ENCODE measurements at places on chromosomes 3 and 15. TPM values are rescaled to one million over a fixed set of nuclear protein-coding genes. Genes with fewer than 3 reads are reported as not detected.

GRCh38 chr15:75195122-75195765 lies 6.4 kb upstream of the C15orf39 start:
- peaks cover 32% of the 10 kb centered on the region for H3K4me1 ChIP-seq
- no peak overlapping the region for H3K4me3 ChIP-seq
- no peak for DNase-seq
- no peak overlapping the region for H3K27ac ChIP-seq
- H3K27me3 ChIP-seq: no peaks in the 10 kb centered on the region
- H3K36me3 ChIP-seq: no peaks in the 10 kb centered on the region

DNA sequence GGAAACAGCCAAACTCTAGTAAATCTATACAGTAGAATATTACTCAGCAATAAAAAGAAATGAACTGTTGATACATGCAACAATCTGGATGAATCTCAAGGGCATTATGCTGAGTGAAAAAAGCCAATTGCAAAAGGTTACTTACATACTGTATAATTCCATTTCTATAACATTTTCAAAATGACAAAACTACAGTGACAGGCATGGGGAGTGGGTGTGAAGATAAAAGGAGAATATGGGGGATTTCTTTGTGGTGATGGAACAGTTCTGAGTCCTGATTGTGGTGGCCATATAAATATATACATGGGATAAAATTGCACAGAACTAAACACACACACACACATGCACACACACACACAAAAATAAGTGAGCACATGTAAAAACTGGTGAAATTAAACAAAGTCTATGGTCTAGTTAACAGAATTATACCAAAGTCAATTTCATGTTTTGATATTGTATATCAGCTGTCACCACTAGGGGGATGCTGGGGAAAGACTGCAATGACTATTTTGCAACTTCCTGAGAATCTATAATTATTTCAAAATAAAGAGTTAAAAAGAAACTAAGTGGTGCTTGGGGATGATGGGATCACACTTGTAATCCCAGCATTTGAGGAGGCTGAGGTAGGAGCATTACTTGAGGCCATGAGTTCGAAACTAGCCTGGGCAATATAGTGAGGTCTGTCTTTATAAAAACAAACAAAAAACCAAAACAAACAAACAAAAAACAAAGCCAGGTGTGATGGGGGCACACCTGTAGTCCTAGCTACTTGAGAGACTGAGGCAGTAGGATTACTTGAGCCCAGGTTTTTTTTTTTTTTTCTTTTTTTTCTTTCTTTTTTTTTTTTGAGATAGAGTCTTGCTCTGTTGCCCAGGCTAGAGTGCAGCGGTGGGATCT lies 66.0 kb downstream of the SPTSSB start:
- no peaks in the 10 kb centered on the region for H3K27me3 ChIP-seq
- H3K27ac ChIP-seq: no peak overlapping the region
- no peak for DNase-seq
- no peaks in the 10 kb centered on the region for H3K4me1 ChIP-seq

GRCh38 chr15:22262613-22263020 lies 182.3 kb downstream of the OR4M2 start:
- H3K27me3 ChIP-seq: no peaks in the 10 kb centered on the region
- no peak for DNase-seq
- no peaks in the 10 kb centered on the region for H3K36me3 ChIP-seq
- H3K27ac ChIP-seq: no peak overlapping the region
- H3K4me1 ChIP-seq: no peaks in the 10 kb centered on the region

GRCh38 chr3:129723558-129724324 lies 117.3 kb upstream of the PLXND1 start:
- no peaks in the 10 kb centered on the region for H3K4me1 ChIP-seq
- no peaks in the 10 kb centered on the region for H3K27me3 ChIP-seq
- no peaks in the 10 kb centered on the region for H3K36me3 ChIP-seq
- H3K4me3 ChIP-seq: no peak overlapping the region
- DNase-seq: no peak

GRCh38 chr3:29899021-29899420 lies 618.1 kb downstream of the RBMS3 start:
- H3K27me3 ChIP-seq: no peaks in the 10 kb centered on the region
- no peaks in the 10 kb centered on the region for H3K36me3 ChIP-seq
- H3K4me1 ChIP-seq: no peaks in the 10 kb centered on the region
- no peak overlapping the region for H3K4me3 ChIP-seq
- no peak overlapping the region for H3K27ac ChIP-seq

DNA sequence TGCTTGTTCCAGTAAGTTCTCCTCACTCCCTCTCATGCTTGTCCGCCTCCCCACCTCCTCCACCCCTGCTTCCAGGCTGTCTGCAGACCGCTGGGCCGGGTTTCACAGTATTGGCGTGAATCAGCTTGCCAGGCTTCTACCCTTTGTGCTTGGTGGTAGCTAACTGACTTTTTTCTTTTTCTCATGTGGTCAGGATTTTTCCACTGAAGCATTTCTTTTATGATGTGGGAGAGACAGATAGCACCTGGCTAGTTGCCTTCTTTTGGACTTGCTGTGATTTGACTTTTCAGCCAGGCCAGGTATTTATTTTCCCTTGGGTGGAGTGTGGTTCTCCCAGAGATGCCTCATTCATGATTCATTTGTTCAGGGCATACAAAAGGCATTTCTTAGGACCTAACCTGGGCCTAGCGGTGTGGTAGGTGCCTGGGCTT lies 60.6 kb downstream of the ST6GAL1 start:
- H3K27me3 ChIP-seq: no peaks in the 10 kb centered on the region
- no peaks in the 10 kb centered on the region for H3K4me1 ChIP-seq
- DNase-seq: no peak
- H3K36me3 ChIP-seq: no peaks in the 10 kb centered on the region
- H3K27ac ChIP-seq: no peak overlapping the region
- no peak overlapping the region for H3K4me3 ChIP-seq

DNA sequence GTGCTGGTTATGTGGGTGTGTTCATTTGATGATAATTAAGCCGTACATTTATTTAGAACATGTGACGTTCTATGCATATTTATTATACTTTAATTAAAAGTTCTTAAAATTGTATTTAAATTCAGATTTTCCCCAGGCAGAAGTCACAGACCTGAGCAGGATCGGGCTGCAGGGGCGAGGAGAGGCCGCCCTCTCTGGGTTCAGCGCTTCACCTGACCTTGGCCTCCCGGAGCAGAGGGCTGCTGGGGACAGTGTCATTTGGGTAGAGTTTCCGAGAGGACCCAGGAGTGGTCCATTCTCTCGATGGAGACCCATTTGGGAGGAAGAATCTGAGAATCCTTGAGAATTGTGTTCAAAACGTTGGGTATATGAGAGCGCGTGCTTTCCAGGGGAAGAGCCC lies 12.0 kb upstream of the TOPBP1 start:
- no peak overlapping the region for H3K27ac ChIP-seq
- H3K4me3 ChIP-seq: no peak overlapping the region
- H3K27me3 ChIP-seq: peaks cover 24% of the 10 kb centered on the region
- DNase-seq: no peak
- H3K4me1 ChIP-seq: peaks cover 9% of the 10 kb centered on the region

GRCh38 chr15:45521596-45522327 lies 793 bp downstream of the SLC30A4 start:
- peak overlapping the region; percentile 62 for H3K4me3 ChIP-seq
- H3K4me1 ChIP-seq: peaks cover 11% of the 10 kb centered on the region
- H3K36me3 ChIP-seq: no peaks in the 10 kb centered on the region
- H3K27me3 ChIP-seq: peaks cover 22% of the 10 kb centered on the region
- DNase-seq: peak; percentile 85

GRCh38 chr3:60743631-60744164 lies 507.6 kb downstream of the FHIT start:
- no peaks in the 10 kb centered on the region for H3K4me1 ChIP-seq
- H3K27ac ChIP-seq: no peak overlapping the region
- no peaks in the 10 kb centered on the region for H3K27me3 ChIP-seq
- H3K4me3 ChIP-seq: no peak overlapping the region
- DNase-seq: no peak

DNA sequence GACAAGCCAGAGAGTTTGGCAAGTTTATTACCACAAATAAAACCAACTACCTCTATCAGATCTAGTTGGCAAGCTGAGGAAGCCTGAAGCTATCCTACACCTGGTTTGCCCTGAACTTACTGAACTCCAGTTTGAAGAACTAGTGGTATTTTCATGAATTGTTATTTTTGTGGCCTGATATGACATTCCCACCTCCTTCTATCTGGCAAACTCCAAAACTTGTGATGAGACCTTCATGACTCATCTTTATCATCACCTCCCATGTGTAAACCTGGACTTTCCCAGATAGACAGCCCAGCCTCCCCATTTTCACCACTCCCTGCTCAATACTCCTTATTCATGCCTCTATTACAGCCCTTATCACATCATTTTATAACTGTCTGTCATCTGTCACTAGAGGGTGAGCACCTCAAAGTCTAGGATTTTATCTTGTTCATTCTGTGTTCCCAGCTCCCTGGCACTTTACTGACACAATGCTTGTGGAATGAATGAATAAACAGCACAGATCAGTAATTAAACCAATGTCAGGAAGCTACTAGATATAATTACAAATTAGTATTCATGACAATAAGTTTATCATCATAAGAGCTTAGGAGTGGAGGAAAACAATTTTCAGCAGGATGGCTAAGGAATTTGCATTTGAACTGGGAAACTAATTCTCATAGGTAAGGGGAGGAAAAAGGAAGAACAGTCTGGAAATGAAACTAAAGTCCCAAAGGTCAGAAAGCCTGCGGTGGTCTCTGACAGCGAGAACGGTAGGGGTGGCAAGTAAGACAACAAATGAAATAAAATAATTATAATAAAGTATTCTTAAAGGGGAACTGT lies 13.2 kb upstream of the TRANK1 start:
- H3K36me3 ChIP-seq: no peaks in the 10 kb centered on the region
- peaks cover 14% of the 10 kb centered on the region for H3K4me1 ChIP-seq
- peak; percentile 78 for DNase-seq
- H3K4me3 ChIP-seq: no peak overlapping the region
- peak overlapping the region; percentile 70 for H3K27ac ChIP-seq

DNA sequence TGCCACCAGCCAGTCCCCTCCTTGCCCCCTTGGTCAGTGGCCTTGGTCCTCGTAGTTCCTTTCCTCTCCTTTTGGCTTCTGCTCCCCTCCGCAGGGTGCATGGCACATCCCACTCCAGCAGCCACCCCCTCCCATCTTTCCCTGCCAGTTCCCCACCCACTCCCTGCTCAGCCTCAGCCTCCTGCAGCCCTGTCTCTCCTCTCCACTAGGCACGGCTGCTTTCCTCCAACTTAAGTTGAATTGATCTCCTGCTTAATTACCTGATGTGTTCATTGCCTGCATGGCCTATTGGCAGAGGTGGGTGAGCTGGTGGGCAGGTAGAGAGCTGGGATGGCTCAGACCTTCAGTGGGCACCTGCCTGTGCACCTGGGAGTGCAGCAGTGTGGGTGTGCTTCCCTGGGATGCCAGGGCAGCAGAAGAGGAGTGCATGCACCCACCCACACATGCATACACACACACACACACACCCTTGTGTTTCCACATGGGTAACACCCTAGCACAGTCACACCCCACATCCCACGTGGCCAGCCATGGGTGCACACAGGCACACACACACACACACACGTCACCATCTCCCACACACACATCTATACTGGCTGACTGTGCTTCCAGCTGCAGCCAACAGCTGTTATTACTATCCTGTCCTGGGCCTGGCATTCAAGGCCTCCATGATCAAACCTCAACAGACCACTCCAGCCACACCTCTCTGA lies 30.9 kb downstream of the C3orf18 start:
- H3K4me3 ChIP-seq: no peak overlapping the region
- H3K27ac ChIP-seq: no peak overlapping the region
- peaks cover 35% of the 10 kb centered on the region for H3K27me3 ChIP-seq
- no peak for DNase-seq

DNA sequence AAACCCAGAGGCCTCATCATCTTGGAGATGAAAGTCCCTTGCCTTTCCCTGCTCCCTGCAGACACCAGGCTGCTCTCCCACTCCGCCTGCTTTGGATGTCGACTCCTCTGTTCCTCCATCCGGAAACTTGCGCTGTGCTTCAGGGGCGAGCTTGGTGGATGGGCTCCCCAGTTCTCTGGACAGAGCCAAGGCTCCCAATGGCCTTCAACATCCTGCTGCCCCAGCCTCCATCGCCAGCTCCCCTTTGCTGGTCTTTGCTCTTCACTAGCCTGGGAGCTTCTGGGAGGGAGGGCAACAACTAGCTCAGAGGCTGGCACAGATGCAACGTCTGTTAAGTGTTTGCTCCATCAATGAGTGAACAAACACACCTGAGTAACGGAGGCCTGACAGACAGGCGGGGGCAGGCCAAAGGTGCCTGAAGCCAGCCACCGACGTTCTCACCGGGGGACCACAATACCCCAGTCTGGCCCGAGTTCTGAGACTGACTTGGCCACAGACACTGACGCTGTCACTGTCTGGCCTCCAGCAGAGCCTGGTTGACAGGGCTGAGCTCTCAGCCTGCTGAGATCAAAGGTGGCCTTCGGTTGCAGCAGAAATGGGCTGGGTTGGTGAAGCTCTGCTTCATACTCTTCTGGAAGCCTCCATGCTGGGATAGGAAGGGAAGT lies 39.0 kb downstream of the RGMA start:
- DNase-seq: no peak
- H3K4me3 ChIP-seq: no peak overlapping the region
- H3K4me1 ChIP-seq: no peaks in the 10 kb centered on the region
- H3K27ac ChIP-seq: no peak overlapping the region

CAPN3 gene
- 229 TPM for polyA plus RNA-seq

ACTC1 gene
- 15.3 TPM for polyA plus RNA-seq

IMPG2 gene
- 0.57 TPM for polyA plus RNA-seq

IFRD2 gene
- polyA plus RNA-seq: 55.4 TPM

VGLL3 gene
- 7.4 TPM for polyA plus RNA-seq

KCNH8 gene
- polyA plus RNA-seq: 2.2 TPM

All from large intestine (tissue), 12 donors.